ENCODE measurements at places on chromosomes 16 and 17.

DNA sequence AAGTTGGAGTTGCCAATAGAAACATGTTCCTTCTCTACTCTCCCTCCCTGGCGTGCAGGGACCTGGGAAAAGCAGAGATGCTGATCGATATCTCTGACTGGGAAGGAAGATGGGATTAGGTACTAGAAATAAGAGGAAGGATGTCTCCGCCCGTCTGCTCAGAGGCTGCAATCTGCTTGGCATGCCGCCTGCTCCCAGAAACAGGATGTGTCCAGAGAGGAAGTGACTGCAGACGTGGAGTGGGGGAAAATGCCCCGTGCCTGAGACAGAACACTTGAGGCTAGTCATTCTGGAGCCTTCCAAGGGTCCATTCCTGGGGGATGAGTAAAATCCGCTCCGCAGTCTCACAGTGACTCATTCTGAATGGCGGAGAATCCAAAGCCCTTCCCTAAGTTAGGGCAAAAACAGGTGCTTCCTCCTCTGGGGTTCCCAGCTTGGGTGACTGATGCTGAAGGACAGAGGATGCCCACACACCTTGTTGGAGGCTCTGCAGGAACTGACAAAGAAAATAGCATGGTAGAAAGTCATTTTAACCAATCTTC, 45.0 kb upstream of the SMURF2 start:
- peak; percentile 87 for DNase-seq

DNA sequence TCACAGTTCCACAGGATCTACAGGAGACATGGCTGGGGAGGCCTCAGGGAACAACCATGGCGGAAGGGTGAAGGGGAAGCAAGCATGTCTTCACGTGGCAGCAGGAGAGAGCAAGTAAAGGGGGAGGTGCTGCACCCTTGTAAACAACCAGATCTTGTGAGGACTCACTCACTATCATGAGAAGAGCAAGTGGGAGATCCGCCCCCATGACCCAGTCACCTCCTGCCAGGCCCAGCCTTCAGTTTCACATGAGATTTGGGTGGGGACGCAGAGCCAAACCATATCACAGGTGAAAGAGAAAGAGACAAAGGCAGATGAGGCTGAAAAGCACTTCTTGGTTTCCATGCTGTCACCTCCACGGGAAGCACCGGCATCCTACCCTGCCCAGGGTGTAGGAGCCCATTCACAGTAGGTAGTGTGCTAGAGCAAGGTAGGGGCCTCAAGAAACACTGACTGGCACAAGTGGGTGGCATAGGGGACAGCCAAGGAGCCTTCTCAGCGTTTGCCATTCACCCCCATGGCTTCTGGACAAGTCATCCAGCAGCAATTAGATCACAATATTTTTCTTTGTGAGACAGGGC, 6.6 kb downstream of the NARF start:
- no peak for DNase-seq

DNA sequence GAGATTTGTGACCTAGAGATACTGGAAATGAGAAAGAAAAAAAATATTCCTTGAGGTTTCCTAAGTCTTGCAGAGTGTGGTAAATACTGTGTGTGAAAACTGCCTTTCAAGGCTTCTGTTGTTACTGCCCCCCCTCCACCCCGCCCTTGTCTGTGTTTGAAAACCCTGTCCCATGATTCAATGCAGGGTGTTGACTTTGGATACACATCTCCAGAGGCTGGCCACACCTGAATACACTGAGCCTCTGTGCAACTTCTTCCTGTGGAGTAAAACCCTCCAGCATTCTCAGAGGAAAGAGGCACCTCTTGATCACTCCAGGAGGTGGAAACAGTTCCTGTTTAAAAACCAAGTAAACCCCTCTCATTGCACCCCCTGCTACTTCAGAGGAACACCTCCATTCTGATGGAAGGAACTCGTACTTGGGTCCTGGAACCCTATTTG, 123.0 kb upstream of the CACNG5 start:
- no peak for DNase-seq

DNA sequence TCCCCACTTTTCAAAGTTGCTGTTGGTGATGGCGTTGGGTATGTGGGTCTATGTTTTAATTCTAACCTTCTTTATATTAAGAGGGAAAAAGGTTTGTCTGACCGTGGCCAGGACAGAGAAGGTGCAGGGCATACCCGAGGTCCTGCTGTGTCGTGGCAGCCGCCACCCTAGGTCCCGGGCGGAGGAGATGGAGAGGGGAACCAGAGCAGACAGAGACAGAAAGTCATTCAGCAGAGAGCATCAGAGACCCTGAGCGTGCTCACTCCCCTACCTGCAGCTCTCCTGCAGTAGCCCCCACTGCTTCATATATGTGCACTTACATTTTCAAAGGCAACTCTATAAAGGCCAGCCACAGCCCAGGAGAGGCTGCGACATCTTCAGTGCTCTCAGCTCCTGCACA, 327.2 kb upstream of the TNRC6C start:
- no peak for DNase-seq

DNA sequence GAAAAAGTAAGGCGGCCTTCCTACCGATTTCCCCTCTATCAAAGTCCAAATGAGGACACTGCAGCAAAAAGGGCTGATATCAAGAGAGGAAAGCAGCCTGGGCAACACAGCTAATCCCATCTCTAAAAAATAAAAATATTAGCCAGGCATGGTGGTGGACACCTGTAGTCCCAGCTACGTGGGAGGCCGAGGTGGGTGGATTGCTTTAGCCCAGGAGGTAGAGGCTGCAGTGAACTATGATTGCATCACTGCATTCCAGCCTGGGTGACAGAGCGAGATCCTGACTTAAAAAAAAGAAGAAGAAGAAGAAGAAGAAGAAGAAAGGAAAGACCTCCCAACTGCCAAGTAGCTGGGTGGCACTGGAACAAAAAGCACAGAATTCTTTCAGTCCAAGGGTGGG, 14.4 kb downstream of the CACNB1 start:
- no peak for DNase-seq

- DNase-seq = no peak
These were observed 3.5 kb upstream of the ABR start for GRCh38 chr17:1183171-1183873.

GRCh38 chr17:3539881-3540540, 17.6 kb downstream of the TRPV3 start:
- no peak for DNase-seq

GRCh38 chr17:43846221-43846712, 709 bp upstream of the CD300LG start:
- peak; percentile 47 for DNase-seq

- no peak for DNase-seq
These were observed 14.7 kb downstream of the RARA start for GRCh38 chr17:40323391-40324381.

- no peak for DNase-seq
These were observed 22.7 kb downstream of the CIBAR2 start for GRCh38 chr16:85089525-85089924.

- DNase-seq = no peak
These were observed 759 bp downstream of the ELAC2 start for GRCh38 chr17:13016881-13017654.

Data from HL-60 (cell line).